Caco-2 (cell line): ENCODE measurements at places on chromosomes 7 and 10. TPM values are rescaled to one million over a fixed set of nuclear protein-coding genes. Genes with fewer than 3 reads are reported as not detected.

DNA sequence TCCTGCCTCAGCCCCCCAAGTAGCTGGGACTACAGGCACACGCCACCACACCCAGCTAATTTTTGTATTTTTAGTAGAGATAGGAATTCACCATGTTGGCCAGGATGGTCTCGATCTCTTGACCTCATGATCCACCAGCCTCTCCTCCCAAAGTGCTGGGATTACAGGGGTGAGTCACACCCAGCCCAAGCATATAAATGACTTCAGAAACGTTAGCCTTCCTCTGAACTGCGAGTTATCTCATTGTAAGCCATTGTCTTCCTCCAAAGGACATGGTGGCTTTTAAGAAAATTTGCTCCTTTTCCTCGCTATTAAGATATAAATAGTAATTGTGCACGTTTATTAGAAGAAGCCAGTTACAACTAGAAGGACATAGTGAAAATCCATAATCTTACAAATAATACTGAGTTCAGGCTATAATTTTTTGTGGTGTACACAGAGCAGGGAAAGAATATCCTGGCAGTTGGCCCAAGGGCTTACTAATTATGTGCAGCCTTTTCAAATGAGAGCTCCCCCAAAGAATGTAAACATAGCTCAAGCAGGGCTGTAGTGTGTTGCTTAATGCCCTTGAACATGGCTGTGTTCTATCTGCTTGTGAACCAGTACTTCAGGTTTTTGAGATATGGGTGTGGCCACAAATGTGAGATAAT is 495.8 kb downstream of the PARD3 start:
- H3K4me1 ChIP-seq, result peaks cover 10% of the 10 kb centered on the region
- DNase-seq, result peak; percentile 50
- H3K4me3 ChIP-seq, result no peak overlapping the region
- no peaks in the 10 kb centered on the region for H3K27me3 ChIP-seq
- no peaks in the 10 kb centered on the region for H3K36me3 ChIP-seq

Gene CUZD1
- total RNA-seq, result 2.1 and 2.2 TPM in 2 replicates

DNA sequence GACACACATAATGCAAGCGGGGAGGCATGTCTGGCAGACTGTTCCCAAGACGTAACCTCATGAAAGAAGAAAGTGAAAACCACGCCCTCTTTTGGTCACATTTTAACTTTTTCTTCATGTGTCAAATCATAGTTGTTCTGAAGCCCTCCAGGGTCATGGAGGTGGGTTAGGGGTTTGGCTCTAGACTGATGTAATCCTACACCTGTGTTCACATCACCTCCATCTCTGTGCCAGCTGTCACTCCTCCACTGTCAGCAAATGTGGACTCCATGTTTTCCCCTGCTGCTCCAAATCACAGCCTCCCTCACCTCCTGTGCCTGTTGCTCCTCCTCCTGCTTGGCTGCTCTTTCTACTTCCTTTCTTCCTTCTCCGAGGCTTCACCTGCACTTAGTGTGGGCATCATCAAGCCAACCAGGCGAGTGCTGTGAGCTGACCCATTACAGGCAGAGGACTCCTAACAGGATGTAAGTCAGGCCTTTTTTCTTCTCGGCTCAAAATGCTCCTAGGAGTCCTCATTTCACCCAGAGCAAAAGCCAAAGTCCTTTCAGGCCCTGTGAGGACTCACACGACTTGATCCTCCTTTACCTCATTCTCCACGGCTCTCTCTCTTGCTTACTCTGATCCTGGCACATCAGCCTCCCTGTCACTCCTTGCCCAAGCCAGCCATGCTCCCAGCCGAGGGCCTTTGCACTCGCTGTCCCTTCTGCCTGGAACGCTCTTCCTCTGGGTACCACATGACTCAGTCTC is 66.4 kb upstream of the IFRD1 start:
- no peak for DNase-seq
- no peaks in the 10 kb centered on the region for H3K36me3 ChIP-seq
- no peaks in the 10 kb centered on the region for H3K27me3 ChIP-seq

GRCh38 chr7:137771679-137772078 is 75.1 kb downstream of the DGKI start:
- no peaks in the 10 kb centered on the region for H3K4me1 ChIP-seq
- no peak for DNase-seq
- H3K36me3 ChIP-seq, result no peaks in the 10 kb centered on the region

- H3K4me3 ChIP-seq, result no peak overlapping the region
- peak; percentile 66 for DNase-seq
- H3K36me3 ChIP-seq, result peaks cover 5% of the 10 kb centered on the region; the same call in 1 of the 2 replicates
- H3K27me3 ChIP-seq, result no peaks in the 10 kb centered on the region
Observed at GRCh38 chr7:47482013-47482875, 99.7 kb downstream of the TNS3 start.

Gene MRLN
- 0.88 and 0.98 TPM in 2 replicates for total RNA-seq

GRCh38 chr7:49522111-49522510 is 251.3 kb upstream of the VWC2 start:
- no peak overlapping the region for H3K27ac ChIP-seq
- H3K36me3 ChIP-seq, result no peaks in the 10 kb centered on the region
- no peak overlapping the region for H3K4me3 ChIP-seq
- no peak for DNase-seq
- no peaks in the 10 kb centered on the region for H3K27me3 ChIP-seq

Gene SLC26A3
- total RNA-seq, result 0.79 and 2.0 TPM in 2 replicates

GRCh38 chr7:13878154-13878553 is 111.3 kb downstream of the ETV1 start:
- DNase-seq, result no peak

GRCh38 chr10:128463991-128464760 is 338.0 kb upstream of the MKI67 start:
- no peak overlapping the region for H3K27ac ChIP-seq
- peak; percentile 66 for DNase-seq
- H3K4me3 ChIP-seq, result no peak overlapping the region

DNA sequence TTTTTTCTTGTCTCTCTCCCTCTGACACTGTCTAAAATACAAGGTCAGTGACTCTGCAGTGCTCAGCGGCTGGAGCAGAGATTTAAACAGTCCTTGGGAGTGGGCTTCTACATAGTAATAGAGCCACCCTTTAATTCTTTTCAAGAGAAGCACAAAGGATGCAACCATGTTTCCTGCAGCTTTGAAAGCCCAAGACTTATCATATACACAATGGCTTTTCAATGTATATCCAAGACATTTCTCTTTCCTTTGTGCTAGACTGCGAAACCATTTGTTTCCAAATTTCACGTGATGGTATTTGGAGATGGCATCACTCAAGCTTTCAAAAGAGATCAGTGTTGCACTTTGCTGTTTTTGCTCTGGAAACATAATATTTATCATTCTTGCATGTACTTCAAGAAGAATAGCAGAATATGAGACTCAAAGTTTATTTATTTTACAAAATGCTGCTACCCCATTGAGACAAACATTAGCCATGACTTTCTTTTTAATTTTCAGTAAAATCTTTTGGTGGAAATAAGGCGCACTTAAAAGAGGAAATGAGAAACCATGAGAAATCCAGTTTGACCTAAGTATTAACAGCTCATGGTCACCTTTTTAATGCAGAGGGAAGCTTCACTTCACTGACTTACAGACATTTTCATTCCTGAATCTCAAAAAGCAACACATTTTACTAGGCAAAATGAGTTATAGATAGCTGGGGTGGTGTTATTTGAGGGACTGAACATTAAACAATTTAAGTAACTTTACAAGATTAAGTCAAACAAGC is 76.6 kb downstream of the SEMA3C start:
- no peak for DNase-seq
- H3K27ac ChIP-seq, result no peak overlapping the region
- no peak overlapping the region for H3K4me3 ChIP-seq
- no peaks in the 10 kb centered on the region for H3K4me1 ChIP-seq

Gene CNTNAP2
- total RNA-seq, result 42.5 and 45.0 TPM in 2 replicates

DNA sequence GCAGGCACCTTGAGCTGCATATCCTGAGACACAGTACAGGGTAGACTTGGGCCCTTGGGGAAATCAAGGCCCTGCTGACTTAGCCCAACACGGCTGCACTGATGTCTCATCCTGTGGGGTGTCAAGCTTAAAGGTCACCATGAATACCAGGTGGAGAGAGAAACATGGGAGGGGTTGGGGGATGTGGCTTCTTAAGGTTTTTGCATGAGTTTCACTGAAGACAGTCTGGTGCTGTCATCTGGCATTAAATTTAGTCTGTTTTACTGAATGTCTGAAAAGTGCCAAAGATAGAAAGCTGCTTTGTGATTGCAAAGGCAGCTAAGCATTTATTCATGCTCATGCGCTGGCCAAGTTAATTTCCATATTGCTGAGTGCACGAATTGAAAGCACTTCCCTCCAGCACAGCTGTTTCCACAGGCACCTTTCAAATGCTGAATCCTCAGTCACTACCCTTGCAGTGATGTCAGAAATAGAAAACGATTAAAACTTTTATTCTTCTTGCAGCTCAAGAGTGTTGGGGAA is 102.1 kb downstream of the OSBPL3 start:
- no peak overlapping the region for H3K27ac ChIP-seq
- DNase-seq, result no peak
- H3K4me1 ChIP-seq, result peaks cover 36% of the 10 kb centered on the region
- H3K36me3 ChIP-seq, result no peaks in the 10 kb centered on the region; the same call in 1 of the 2 replicates

Gene MYH16
- total RNA-seq, result not detected in 2 replicates

DNA sequence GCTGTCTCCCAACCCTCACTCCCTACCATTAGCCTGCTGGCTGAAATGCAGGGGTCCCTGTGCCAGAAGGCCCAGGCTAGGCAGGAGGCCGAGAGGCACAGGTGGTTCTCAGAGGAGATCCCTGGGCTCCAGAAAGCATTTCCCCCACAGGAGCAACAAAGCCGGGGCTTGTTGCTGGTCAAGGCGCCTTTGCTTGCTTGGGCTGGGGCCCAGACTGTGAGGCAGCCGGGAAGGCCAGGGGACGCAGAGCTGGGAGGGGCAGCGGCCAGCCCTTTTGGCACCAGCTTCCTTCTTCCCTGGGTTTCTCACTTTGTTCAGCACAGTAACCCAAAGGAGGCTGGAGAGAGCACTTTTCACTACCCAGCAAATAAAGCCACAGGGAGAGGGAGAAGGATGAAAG is 48.6 kb downstream of the FBXW4 start:
- H3K36me3 ChIP-seq, result no peaks in the 10 kb centered on the region
- no peak overlapping the region for H3K27ac ChIP-seq
- H3K4me1 ChIP-seq, result no peaks in the 10 kb centered on the region
- no peak overlapping the region for H3K4me3 ChIP-seq
- no peaks in the 10 kb centered on the region for H3K27me3 ChIP-seq

- no peak overlapping the region for H3K27ac ChIP-seq
- H3K4me1 ChIP-seq, result no peaks in the 10 kb centered on the region
- DNase-seq, result no peak
- H3K27me3 ChIP-seq, result no peaks in the 10 kb centered on the region
- no peaks in the 10 kb centered on the region for H3K36me3 ChIP-seq
- no peak overlapping the region for H3K4me3 ChIP-seq
Observed at GRCh38 chr10:25455980-25456567, 281.3 kb downstream of the GPR158 start.

DNA sequence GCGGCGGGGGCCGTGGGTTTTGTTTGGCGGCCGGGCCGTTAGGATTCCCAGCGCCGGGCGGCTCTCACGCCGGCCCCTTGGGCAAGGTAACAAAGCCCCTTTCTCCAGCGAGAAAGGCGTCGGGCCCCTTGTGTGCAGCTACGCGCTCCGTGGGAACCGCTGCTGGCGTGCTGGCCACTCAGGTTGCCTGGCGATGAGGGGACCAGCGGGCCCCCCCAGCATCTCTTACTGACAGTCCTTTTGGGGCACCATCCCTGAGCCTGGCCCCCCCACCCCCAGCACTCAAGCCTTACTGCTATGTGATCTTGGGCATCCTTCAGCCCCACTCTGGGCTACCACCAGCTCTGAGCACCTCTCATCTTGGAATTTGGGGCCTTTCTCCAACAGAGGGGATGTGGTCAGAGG is 1.8 kb downstream of the LFNG start:
- no peaks in the 10 kb centered on the region for H3K36me3 ChIP-seq
- H3K27me3 ChIP-seq, result no peaks in the 10 kb centered on the region
- no peak overlapping the region for H3K27ac ChIP-seq

- H3K27ac ChIP-seq, result no peak overlapping the region
- DNase-seq, result no peak
- no peaks in the 10 kb centered on the region for H3K27me3 ChIP-seq
Observed at GRCh38 chr10:3631701-3632330, 153.2 kb downstream of the KLF6 start.

DNA sequence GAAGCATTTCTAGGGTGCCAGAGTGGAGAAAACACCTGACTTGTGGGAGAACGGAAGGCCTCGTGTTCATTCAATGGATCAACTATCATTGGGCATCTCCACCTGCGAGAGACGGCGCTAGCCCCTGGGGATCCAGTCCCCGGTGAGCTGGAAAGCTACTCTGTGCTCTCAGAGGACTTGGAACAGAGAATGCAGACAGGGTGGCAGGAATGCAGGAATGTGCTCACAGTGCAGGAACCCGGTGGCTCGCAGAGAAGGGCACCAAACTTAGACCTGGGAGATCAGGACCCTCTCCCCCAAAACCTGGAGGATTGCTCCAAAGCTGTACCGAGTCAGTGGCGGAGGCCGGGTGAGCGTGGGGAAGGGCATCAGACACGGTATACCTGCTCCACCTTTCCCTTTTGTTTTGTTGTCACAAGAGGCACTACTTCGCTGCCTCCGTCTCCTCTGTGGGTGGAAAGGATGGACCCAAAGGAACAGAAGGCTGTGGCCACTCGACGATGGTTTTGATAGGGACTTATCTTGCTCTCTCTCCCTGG is 569.0 kb upstream of the C7orf33 start:
- H3K27ac ChIP-seq, result no peak overlapping the region
- no peaks in the 10 kb centered on the region for H3K27me3 ChIP-seq
- no peak overlapping the region for H3K4me3 ChIP-seq

- DNase-seq, result no peak
- H3K27me3 ChIP-seq, result no peaks in the 10 kb centered on the region
- H3K4me1 ChIP-seq, result no peaks in the 10 kb centered on the region
- H3K4me3 ChIP-seq, result no peak overlapping the region
- no peak overlapping the region for H3K27ac ChIP-seq
- no peaks in the 10 kb centered on the region for H3K36me3 ChIP-seq
Observed at GRCh38 chr7:67947646-67948045, 951.0 kb downstream of the TYW1 start.

DNA sequence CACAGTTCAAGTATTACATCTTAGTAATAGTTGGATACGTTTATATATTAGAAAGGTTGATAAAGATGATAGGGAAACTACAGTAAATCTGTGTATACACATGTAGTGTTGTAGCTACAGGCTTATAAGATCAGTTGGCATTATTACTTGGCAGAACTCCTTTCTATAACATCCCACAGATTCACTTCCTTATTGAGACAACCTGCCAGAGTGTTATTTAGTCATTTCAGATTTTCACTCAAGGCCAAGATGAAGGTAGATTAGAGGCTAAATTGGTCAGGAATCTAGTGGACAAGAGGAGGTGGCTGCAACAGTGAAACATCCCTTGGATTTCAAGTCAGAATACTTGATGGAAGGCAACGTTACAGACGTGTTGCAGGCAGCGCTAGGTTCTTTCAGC is 63.0 kb downstream of the PAPSS2 start:
- no peaks in the 10 kb centered on the region for H3K27me3 ChIP-seq
- no peak for DNase-seq
- H3K36me3 ChIP-seq, result no peaks in the 10 kb centered on the region
- no peaks in the 10 kb centered on the region for H3K4me1 ChIP-seq
- H3K4me3 ChIP-seq, result no peak overlapping the region
- no peak overlapping the region for H3K27ac ChIP-seq
